ENCODE measurements at places on chromosomes 6 and 20.

DNA sequence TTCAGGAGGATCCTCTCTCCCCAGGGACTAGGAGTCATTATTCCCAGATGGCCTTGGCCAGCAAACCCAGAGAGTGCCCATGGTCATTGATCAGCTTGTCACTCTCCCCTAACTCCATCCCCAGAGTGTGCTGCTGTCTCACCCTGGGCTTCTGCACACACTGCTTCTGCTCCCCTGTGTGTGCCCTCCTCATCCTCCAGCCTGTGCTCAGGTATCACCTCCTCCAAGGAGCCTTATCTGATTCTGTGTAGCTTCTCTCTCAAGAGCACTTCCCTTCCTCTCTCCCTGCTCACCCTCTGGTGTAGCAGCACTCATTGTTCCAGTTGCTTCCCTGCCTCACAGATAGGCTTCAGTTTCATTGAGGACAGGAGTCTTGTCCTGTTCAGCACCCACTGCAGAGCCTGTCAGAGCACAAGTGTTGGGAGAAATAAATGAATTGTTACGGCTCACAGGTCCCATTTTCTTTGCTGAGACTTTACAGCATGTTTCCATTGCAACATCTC lies 102.4 kb downstream of the JAG1 start:
- no peak for DNase-seq

DNA sequence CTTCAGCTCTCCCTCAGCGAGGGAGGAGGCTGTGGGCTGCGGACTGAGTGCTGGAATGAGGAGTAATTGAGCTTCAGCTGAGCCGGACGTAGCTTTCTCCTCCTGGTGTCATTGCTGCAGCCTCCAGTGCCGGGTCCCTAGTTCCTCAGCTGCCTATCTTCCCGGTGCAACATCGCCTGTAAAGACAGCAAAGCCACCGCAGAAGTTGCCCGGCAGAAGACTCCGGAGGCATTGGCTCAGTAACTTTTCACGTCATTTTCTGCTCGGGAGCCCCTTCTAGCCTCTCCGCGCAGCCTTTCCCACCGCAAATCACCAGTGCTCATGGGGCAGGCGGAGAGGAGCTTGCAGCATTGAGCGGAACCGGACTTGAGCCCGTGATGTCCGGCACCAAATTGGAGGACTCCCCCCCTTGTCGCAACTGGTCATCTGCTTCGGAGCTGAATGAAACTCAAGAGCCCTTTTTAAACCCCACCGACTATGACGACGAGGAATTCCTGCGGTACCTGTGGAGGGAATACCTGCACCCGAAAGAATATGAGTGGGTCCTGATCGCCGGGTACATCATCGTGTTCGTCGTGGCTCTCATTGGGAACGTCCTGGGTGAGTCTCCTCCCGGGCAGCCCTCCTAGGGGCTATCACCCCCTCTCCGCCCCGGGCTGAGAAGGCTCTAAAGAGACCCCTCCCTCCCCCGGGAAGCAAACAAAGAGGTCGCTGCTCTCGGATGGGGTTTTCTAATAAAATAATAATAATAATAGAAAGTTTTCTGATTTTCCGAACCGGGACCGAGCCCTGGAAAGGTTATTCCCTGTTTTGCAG lies at the start of gene HCRTR2:
Gene HCRTR2 (plus strand): TSS at position 305 of the 816 bp plus-strand sequence. CDS start 73 bp downstream, at position 378.
- no peak for DNase-seq

DNA sequence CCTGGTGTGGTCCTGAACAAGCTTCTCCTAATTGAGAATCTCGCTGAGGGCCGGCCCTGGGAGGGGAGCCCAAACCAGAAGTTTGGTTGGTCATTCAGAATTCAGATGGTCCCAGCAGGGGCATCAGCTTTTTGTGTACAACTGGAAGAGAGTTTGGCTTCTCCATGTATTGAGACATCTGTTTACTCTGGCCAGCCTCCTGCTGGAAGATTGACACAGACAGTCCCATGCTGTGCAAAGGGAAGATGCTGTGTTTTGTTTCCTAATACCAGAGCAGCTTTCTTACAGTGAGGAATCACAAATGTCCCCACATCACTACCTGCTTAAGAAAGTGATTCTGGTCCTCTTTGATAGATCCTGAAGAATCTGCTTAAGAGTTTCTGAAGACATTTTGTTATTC lies 97.8 kb downstream of the PLEKHG1 start:
- DNase-seq, result no peak

DNA sequence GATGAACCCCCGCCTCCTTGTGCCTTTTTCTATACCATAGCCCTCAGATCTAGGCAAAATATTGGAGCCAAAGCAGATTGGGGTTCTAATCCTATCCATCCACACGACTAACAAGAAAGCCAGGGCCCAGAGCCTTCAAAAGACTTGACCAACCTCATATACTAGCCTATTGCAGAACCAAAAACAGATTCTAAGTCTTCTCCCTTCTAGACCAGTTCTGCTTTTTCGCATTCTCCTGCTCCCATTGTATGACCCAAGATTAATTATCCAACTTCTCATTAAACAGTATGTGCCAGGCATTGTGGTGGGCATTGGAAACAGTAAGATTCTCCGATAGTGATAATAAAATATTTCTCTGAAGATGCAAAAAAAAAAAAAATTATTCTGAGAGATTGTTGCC lies 113.7 kb upstream of the JARID2 start:
- no peak for DNase-seq

- no peak for DNase-seq
Measured at GRCh38 chr6:1619098-1619672, 9.5 kb downstream of the FOXC1 start.

DNA sequence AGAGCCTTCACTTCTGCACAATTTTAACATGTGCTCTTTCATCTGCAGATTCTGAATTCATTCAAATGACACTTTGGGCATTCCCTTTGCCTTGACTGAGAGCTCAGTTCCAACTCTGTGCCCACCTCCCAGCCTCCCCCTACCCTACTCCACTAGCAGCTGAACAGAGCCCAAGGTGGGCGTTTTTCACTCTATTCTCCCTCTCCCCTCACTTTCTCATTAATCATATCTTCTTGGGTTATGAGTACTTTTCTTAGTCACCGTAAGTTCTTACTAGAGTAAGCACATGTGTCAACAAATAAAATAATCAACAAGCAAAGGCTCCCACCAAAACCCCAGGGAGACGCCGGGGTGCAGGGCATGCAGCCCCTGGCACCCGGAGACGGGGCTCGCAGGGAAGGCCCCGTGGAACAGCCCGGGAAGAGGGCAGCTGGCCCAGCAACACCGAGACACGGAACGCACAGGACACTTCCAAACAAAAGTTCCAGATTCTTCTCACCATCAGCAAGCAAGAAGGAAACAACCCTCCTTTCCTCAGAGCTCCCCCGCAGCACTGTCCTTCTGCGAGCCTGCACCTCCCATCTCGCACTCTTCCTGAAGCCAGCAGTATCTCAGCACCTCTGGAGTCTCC lies 34.1 kb downstream of the TAF4 start:
- no peak for DNase-seq

- no peak for DNase-seq
Measured at GRCh38 chr6:168222115-168223043, 97.2 kb downstream of the DACT2 start.

GRCh38 chr6:134177753-134178160 lies 125.3 kb upstream of the SLC2A12 start:
- no peak for DNase-seq

- no peak for DNase-seq
Measured at GRCh38 chr20:61134296-61135030, 117.6 kb upstream of the CDH4 start.

DNA sequence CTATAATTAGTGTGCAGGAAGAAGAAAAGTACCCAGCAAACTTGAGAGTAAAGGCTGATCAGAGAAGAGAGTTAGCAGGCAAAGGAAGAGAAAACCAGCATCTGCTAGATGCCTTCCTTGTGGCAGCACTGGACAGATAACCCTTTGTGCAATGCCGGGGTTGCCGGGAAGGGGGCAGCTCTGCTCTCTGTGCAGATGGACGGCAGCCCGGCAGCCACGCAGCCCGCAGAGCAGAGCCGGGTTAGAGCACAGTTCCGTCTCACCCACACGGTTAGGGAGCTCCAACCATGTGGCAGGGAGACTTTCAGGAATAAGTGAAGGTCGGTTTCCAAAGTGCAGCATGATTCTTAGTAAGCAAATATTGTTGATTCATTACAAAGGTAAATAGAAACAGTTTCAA lies 80.0 kb upstream of the RPS6KA2 start:
- no peak for DNase-seq
